NCI-H748 treated with DMSO at 0.1 percent for 48 hours (cell line): ENCODE measurements at places on chromosomes 12 and 14.
A peak's percentile ranks its signal among the peaks of the same experiment; 100 is the strongest.

GRCh38 chr14:21525571-21525961 lies 580 bp downstream of the SALL2 start:
- DNase-seq = peak; percentile 3

- peak; percentile 64 for DNase-seq
These were observed 22.4 kb upstream of the FBXO21 start for GRCh38 chr12:117212563-117213190.

DNA sequence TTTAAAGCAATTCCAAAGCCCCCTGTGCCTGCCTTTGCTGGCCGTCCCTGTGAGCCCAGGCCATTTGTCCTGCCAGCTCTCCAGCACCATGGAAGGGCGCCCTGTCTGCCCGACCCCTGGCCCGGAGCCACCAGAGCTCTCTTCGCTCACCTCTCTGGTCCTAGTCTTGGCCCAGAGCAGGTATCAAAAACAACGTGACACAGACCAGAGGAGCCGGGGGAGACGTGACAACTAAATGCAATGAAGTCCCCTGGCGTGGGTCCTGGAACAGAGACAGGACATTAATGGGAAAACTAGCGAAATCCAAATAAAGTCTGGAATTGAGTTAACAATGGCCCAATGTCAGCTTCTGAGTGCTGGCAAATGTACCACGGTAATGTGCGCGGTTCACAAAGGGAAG lies 83.2 kb upstream of the DIO3 start:
- no peak for DNase-seq

DNA sequence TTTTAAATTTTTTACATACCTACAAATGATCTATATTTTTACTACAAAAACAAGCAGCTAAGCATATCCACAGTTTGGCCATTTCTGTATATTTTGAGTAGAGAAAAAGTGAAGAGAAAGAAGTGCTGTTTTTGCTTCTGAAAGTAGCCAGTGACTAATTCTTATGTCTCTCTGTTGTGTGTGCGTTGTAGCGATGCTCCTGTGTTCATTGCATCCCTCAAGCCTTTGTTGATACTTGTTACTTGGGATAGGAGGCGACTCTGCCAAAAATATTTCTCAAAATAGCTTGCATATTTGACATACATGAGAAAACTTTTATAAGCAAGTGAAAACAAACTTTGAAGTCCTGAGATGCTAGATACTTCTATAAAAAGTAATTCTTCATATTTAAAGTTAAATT lies 714.1 kb downstream of the FSCB start:
- no peak for DNase-seq

DNA sequence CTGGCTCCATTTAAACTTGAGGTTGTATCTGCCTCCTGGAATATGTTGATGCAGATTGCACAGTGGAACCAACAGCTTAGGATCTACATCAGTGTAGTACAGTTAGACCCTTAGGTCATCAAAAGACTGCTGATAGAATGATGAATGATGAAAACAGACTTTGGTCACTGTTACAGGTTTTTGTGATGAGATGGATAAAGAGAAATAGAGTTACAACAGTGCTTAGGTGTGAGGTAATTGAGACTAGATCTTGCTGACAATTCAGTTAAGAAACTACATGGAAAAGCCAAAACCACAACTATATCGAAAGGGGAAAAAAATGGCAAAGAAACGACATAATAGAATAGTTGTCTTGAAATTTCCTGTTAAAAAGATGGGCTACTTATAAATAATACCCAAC lies 145.7 kb upstream of the LMNTD1 start:
- DNase-seq = no peak

- DNase-seq = no peak
These were observed 136.4 kb upstream of the LGR5 start for GRCh38 chr12:71303199-71303598.

GRCh38 chr14:75832621-75833297 lies 149.0 kb downstream of the TGFB3 start:
- no peak for DNase-seq

GRCh38 chr14:82757776-82758175 lies 1224.1 kb upstream of the SEL1L start:
- DNase-seq = peak; percentile 39
